ENCODE measurements at places on chromosomes 5 and 9. TPM values are rescaled to one million over a fixed set of nuclear protein-coding genes. Genes with fewer than 3 reads are reported as not detected.

- DNase-seq = no peak
Measured at GRCh38 chr9:131736431-131736830, 3.4 kb downstream of the RAPGEF1 start.

GRCh38 chr5:170105642-170106611 is at the start of gene FOXI1:
FOXI1 (plus strand) TSS chr5:170105897; CDS start chr5:170105958, 61 bp downstream.
- DNase-seq = no peak

Gene OR1J2
- polyA plus RNA-seq = not detected

Gene EFNA5
- polyA plus RNA-seq = 7.5 TPM

Gene CAMK4
- 3.6 TPM for polyA plus RNA-seq

GRCh38 chr5:133939668-133940067 is 28.8 kb downstream of the C5orf15 start:
- DNase-seq = no peak

Gene LRRC19
- not detected for polyA plus RNA-seq

Gene F12
- 5.4 TPM for polyA plus RNA-seq

- DNase-seq = no peak
Measured at GRCh38 chr5:14710313-14710994, 45.9 kb downstream of the OTULIN start.

Gene SLC34A3
- not detected for polyA plus RNA-seq

Gene SOX30
- 0.02 TPM for polyA plus RNA-seq

Gene GABRB2
- polyA plus RNA-seq = not detected

GRCh38 chr5:87372705-87373104 is 40.0 kb downstream of the CCNH start:
- no peak for DNase-seq

Gene CCNI2
- 0.09 TPM for polyA plus RNA-seq

DNA sequence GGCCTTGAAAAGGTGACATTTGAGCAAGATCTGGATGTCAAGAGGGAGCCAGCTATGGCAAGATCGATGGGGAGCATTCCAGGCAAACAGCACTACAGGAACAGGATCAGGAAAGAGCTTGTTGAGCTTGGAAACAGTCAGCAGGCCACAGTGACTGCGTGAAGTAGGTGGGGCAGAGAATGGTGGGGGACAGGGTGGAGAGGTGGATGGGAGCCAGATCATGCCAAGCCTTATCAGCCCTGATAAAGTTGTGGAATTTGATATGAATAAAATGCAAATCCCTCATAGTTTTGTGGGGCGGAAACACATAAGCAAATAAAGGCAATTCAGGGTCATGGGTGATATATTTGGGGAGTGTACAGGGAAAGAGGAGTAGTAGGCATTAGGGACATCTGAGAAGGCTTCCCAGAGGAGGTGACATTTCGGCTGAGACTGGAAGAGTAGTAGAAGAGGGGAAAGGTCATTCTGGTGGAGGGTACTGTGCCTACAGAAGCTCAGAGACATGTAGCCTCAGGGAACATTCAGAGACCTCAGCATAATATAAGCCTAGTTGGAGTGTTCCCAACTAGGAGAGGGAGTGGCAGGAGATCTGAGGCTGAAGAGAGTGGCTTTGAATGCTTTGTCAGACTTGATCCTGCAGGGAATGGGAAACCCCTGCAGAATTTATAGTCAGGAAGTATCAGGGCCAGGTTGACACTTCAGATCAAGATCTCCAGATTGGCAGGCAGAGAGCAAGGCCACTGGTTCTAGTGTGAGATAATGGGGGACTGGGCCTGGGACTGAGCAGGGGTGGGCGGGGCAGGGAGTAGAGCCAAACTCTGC is 9.7 kb upstream of the CYSTM1 start:
- DNase-seq = no peak

DNA sequence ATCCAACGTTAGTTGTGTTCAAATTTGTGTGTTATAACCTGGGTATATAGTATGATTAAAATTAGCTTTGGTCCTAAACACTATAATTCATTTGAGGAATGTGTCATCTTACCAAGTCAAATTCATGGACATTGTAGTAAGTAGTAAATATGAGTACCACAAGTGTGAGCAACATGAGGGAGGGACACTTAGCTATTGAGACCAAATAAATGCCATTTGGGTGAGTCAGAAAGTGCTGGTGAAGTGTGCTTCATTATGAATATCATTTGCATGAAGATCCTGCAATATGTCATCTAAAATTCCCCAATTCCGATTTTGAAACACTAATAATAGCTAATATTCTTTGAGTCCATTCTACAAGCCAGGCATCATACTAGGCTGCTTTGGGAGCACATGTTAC is 336.7 kb upstream of the KIF2A start:
- peak; percentile 64 for DNase-seq

GRCh38 chr5:143796125-143796524 is 15.8 kb upstream of the HMHB1 start:
- no peak for DNase-seq
